ENCODE measurements at places on chromosomes 12 and 14.

GRCh38 chr12:84785281-84785680 is 127.3 kb downstream of the SLC6A15 start:
- DNase-seq = peak; percentile 68

DNA sequence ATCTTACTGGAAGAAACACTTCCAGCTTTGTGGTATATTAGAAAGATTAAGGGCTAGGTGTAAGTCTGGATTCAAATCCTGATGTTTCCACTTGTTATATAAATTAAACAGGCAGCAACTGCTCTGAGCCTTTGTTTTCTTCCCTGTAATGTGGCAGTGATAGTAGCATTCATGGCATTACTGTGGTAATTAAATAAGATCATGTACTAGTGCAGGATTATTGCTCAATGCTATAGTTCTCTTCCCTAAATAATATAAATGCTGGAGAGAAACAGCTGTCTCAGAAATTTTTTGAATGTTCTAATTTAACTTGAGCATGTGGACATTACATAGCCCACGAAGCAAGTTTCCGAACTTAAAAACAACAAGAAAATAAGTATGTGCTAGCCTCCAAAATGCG is 5.4 kb downstream of the TMEM117 start:
- DNase-seq = no peak

GRCh38 chr12:76398106-76398505 is 49.9 kb upstream of the BBS10 start:
- DNase-seq = no peak

- DNase-seq = no peak
Observed at GRCh38 chr14:53956427-53957201, at the start of gene BMP4. Gene BMP4 (minus strand): TSS chr14:53956825. CDS start chr14:53952222, 4,603 bp downstream.

DNA sequence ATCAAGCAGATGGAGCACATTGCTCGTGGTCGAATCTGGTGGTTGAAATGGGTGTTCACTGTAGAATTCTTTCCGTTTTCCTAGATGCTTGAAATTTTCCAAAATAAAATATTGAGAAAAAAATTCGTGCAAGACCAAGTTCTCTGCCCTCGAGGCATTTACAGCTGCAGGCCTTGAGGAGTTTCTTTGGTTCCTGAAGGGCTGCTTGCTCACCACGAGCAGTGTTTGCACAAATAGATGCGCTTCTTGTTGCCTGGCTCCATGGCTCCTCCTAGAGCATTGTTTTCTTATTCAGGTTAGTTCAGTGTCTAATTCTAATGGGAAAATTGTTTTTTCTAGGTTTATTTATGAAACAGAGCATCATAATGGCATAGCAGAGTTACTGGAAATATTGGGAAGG is 74.5 kb upstream of the DYNC1H1 start:
- DNase-seq = no peak

- DNase-seq = no peak
Observed at GRCh38 chr14:67570453-67570852, 29.6 kb downstream of the PIGH start.

GRCh38 chr14:93114713-93115068 is 1.0 kb downstream of the ITPK1 start:
- DNase-seq = no peak

GRCh38 chr12:12428961-12429657 is 72.2 kb downstream of the BORCS5 start:
- DNase-seq = no peak

DNA sequence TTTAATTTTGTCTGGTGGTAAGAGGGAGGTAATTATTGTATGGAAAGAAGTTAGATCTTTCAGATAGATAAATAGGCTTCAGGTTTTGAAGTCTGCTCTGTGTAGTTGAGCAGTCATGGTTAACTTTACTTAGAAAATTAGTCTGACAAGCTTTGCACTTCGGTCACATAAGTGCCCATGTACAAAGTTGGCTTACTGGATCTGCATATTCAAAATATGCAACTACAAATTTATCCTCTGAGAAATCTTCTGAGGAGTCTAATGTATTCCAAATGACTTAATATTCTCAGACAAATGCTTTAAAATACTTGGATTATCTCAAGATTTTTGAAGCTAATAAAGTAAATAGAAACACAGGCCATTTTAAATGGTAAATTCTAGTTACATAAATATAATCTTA is 61.2 kb downstream of the ETNK1 start:
- DNase-seq = no peak

GRCh38 chr12:106308121-106308520 is 5.6 kb downstream of the TCP11L2 start:
- DNase-seq = no peak

DNA sequence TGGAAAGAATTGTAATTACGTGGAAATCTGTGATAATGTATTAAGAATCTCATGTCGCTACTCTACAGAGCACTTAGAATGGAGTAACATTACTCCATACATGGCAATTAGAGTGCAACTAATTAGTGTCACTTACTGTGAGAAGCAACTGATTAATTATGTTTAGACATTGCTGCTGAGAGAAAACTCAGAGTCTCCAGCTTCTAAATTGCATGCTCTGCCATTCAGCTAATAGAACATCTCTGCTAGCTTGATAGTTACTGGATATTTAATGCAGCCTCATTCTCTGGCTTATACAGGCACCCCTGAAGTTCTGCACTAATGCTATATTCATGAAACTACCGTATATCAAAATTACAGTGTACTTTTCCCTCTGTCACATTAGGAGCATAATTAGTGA is 338.4 kb downstream of the ADAMTS20 start:
- no peak for DNase-seq

GRCh38 chr12:49939707-49940106 is 10.8 kb upstream of the AQP2 start:
- no peak for DNase-seq

DNA sequence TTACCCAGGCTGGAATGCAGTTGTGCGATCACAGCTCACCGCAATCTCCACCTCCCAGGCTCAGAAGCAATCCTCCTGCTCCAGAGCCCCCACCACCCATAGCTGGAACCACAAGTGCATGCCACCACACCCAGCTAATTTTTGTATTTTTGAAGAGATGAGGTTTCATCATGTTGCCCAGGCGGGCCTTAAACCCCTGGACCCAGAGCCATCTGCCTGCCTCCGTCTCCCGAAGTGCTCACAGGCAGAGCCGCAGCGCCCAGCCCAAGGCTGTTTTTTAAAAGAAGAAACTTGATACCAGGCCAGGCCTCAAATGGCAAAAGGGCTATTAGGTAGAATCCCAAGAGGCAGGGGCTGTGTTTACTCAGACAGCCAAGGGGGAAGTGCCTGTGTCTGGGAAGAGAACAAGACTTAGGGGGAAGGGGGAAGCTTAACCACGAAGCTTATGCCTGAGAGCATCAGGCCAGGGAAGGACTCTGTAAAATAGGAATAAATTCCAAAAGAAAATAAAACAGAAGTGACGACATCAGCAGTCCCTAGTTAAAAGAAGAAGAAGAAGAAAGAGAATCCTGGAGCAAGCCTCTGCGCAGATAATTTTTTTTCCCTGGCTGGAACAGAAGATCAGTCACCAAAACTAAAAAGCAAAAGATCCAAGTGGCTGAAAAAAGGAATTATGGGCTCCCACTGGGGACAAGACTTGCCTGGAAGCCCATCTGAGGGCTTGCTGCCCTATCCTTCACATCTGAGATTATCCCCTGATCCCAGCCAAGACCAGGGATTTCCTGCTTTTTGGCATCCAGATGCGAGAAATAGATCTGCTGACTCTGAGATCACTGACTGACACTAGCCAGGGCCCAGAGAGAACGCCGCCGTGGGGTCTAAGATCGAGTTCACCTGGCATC is 170.5 kb downstream of the NDUFA12 start:
- no peak for DNase-seq

GRCh38 chr14:68624541-68625220 is 168.2 kb downstream of the ZFP36L1 start:
- no peak for DNase-seq

DNA sequence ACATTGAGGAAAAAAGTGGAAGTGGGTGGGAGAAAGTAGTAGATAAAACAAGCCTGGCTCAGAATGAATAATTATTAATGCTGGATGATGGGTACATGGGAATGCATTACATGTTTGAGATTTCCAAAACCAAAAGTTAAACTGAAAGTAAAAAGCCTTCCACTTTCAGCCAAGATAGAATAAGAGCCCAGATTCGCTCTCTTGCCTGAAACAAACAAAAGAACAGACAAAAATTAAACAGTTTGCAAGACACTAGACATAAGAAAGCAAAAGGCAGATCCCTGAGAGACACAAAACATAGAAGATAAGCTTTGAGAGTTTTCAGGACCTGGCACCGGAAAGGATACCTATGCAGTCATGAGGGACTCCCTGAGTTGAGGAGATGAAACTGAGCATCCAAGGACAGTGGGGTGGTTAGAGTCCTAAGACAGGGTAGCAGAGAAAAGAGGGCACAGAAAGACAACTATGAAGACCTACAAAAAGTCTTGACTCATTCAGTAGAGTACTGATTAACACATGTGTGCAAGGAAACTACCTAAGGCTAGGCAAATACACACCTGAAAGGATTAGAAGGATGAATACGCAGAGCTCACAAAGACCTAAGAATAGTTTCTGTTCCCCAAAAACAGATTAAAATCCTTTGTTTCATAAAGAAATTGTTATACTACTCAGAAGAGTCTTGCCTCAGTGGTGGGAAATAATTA is 54.1 kb downstream of the CEP83 start:
- DNase-seq = no peak

DNA sequence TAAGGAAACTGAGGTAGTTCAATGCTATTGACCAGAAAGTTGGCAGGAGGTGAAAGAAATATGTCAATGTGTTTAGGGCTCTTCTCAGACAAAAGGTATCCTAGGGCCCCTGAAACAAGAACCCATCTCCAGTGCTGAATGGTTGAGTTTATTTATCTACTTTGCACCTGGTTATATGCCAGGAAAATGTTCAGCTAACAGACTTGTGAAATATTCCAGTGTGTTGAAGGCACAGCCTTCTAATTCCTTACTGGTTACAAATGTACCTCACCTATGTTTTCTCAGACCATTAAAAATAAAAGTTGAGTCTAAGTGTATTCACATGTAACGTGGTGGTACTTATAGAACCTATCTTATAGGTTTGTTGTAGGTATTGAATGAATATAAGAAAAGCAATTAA is 511.7 kb upstream of the SEL1L start:
- DNase-seq = no peak

GRCh38 chr12:106973545-106973944 is 13.4 kb downstream of the MTERF2 start:
- no peak for DNase-seq

GRCh38 chr14:96201157-96201556 is 3.5 kb upstream of the BDKRB2 start:
- no peak for DNase-seq

DNA sequence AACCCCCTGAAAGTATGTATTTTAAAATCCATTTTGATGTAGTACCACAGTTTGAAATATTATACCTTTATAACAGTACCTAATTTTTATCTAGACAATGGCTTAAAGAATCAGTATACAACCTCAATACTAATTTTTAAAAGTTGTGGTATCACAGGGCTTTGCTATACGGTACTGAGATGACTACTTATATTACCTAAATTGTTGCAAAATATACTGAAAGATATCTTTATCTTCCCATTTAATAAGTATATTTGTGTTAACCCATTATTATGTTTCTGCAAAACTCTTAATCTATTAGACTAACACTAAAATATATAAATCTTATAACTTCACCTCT is 67.1 kb downstream of the RALGAPA1 start:
- no peak for DNase-seq

DNA sequence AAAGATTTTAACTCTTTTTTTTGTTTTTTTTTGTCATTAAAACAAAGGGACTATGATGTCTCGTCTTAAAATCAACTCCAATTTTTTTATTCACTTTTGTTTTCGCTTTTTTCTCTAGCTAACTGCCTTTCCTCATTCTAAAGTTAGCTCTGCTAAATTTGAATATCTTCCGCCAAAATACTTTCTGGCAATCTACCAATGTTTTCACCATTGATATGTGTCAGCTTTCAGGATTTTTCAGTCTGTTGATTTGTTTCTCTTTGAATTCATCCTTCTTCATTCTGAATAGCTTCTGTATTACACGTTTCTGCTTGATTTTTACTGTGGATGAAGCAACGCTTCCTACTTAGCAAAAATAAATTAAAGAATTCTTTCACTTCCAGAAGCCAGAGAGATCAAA is 38.7 kb upstream of the NOVA1 start:
- peak; percentile 31 for DNase-seq

DNA sequence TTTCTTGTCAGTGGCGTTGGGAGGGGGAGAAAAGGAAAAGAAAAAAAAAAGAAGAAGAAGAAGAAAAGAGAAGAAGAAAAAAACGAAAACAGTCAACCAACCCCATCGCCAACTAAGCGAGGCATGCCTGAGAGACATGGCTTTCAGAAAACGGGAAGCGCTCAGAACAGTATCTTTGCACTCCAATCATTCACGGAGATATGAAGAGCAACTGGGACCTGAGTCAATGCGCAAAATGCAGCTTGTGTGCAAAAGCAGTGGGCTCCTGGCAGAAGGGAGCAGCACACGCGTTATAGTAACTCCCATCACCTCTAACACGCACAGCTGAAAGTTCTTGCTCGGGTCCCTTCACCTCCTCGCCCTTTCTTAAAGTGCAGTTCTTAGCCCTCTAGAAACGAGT is 1.9 kb downstream of the ASCL1 start:
- DNase-seq = no peak
